ENCODE measurements at places on chromosomes 5 and 9. TPM values are rescaled to one million over a fixed set of nuclear protein-coding genes. Genes with fewer than 3 reads are reported as not detected.

Gene ARHGEF37
- 11.0 TPM for total RNA-seq

GRCh38 chr5:67677422-67677970, 480.9 kb upstream of the CD180 start:
- DNase-seq, result no peak

DNA sequence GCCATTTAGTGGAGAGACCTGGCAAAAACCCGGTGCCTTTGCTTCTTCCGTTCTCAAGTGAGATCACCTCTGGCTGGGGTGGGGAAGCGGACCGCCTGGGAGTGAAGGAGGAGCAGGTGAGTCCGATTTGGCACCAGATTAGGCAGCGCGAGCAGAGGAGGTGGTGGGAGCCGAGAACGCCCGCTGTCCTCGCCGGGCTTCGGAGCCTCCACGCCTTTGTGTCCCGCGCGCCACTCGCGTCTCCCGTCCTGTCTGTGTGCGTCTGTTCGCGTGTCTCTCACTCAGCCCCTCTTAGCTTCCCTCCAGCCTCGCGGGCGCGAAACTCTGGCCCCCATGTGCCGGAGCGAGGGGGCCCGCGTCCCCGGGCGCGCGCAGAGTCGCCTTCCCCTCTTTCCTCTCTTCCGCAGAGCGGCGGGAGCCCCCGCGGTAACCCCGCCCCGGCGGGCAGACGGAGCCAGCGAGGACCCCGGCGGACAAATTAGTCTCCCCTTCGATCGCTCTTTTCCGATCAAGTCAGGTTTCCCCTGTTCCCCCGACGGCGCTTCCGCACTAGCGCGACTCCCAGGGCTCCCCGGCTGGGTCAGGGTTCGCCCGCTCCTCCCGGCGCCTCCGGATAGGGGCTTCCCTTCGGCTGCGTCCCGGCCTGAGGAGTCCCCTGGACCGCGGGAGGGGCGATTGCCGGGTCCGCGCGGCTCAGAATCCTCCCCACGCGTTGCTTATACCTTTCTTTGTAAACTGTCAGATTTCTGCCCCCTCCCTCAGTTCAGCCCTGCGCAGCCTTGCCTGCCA, 7.1 kb downstream of the POU4F3 start:
- DNase-seq, result no peak

- no peak for DNase-seq
These were observed 341.4 kb upstream of the ACTBL2 start for GRCh38 chr5:57824047-57824446.

GRCh38 chr9:3281399-3281798, 244.4 kb downstream of the RFX3 start:
- DNase-seq, result no peak

- DNase-seq, result no peak
These were observed 43.4 kb upstream of the BICD2 start for GRCh38 chr9:92807757-92808725.

Data from skin of body (tissue), 3 donors.